Stimulated activated CD4-positive, alpha-beta T cell treated with anti-CD3 and anti-CD28 coated beads, TNF-alpha, amount 100 ng/mL, for 4 hours (primary cell): ENCODE measurements at places on chromosomes 7 and 10.

GRCh38 chr7:112467867-112468266 lies 12.9 kb upstream of the LSMEM1 start:
- no peak for DNase-seq

DNA sequence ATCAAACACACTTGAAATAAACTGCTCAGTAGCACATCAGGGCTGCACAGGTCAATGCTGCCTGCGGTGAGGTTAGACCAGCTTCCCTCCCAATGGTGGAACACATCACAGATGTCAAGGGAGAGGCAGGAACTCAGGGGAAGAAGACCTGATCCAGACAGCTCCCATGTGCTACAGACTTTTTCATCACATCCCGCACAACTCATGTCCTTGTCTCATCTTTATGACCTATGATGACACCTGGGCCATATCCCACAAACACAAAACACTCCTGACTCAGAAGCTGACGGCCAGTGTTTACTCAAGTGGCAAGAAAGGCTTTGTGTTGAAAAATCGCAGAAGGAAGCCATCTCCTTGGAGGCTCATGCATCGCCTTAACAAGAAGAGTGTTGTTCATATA lies 91.6 kb downstream of the HTR5A start:
- DNase-seq, result no peak

GRCh38 chr7:75743455-75743859 lies 4.7 kb upstream of the HIP1 start:
- no peak for DNase-seq

DNA sequence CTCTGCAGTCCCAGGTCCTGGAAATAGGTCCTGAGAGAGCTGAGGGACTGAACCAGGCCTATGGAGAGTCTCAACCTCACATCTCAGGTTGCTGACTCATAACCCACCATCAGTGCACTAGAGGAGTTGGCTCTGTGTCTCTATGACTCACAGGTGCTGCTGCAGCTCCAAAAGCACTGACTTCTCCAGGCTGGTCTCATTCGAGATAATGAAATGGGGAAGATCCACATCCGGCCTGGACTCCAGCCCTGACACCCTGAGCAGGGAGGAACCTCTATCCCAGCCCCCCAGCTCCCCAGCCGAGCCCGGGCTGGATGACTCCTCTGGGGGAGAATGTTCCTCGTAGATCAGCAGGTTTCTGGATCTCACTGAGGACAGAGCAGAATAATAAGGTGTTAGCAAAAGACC lies 35.5 kb upstream of the DGKI start:
- DNase-seq, result no peak

DNA sequence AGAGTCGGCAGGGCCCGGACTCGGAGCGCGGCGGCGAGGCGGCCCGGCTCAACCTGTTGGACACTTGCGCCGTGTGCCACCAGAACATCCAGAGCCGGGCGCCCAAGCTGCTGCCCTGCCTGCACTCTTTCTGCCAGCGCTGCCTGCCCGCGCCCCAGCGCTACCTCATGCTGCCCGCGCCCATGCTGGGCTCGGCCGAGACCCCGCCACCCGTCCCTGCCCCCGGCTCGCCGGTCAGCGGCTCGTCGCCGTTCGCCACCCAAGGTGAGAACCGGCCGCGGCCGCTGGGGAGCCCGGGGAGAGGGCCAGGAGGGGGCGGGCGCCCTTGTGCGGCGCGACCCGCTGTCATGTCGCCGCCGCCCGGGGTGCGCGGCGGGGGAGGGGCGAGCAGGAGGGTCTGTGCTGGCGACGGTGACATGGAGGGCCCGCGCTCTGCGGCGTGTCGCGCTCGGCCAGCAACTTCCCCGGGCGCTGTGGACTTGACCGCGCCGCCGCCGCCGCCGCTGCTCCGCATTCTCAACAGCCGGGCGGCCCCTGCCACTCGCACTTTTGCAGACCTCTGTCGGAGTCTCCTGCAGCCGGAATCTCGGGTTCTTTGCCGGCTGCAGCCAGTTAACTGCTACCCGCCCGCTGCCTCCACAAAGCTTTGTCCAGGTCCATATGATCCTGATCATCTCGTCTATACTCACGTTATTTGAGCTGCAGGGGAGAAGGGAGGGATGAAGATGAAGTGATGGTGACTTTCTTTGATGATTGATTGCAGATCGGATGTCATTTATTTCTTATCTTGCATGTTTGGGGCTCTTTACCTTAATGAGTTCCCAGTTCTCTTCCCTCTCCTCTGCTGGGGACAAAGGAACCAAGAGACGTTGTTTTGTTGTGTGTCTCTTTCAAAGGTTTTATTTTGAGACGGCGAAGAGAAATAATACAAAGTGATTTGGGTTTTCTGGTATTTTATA lies 869 bp downstream of the TRIM24 start:
- peak; percentile 31 for DNase-seq

DNA sequence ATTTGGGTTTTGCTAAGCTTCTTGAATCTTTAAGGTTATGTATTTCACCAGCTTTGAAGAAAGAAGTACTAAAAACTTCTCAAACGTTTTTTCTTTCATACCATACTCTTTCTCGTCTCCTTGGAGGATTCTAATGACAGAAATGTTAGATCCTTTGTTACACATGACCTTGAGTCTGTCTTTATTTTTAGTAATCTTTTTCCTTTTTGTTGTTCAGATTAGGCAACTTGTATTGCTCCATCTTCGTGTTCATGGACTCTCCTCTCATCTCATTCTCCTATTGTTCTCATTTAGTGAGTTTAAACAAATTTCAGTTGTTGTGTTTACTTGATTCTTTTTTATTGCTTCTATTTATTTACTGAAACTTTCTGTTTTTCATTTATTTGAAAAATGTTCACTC lies 73.7 kb downstream of the WDFY4 start:
- DNase-seq, result no peak

DNA sequence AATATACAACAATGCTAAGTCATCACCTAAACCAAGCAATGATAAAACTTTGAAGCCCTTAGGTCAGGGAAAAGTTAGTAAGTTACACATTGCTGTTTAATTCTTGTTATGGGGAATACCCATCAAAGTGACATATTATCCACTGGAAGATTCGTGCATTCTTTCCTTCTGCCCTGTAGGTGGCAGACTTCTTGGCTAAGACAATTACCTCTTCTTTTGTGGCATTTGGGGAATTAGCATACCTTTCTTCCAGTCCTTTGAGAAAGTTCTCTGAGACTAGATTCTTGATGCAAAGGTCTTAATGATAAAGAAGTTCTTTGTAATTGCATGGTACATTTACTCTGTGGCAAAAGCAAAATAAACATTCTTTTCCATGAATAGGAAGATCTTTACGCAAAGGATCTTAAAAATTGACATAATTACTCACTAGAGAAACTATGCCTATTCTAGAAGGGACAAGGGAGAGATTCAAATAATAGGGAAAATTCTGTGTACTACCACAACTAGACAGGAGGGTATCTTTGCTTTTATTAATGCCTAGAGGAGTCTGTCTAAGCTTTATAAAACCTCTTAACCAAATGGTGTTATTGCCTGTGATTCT lies 395.9 kb downstream of the GRM8 start:
- no peak for DNase-seq

- DNase-seq, result no peak
Observed at GRCh38 chr7:151320263-151320845, 21.3 kb upstream of the NUB1 start.

GRCh38 chr10:84765656-84766055 lies 437.3 kb downstream of the CCSER2 start:
- no peak for DNase-seq

DNA sequence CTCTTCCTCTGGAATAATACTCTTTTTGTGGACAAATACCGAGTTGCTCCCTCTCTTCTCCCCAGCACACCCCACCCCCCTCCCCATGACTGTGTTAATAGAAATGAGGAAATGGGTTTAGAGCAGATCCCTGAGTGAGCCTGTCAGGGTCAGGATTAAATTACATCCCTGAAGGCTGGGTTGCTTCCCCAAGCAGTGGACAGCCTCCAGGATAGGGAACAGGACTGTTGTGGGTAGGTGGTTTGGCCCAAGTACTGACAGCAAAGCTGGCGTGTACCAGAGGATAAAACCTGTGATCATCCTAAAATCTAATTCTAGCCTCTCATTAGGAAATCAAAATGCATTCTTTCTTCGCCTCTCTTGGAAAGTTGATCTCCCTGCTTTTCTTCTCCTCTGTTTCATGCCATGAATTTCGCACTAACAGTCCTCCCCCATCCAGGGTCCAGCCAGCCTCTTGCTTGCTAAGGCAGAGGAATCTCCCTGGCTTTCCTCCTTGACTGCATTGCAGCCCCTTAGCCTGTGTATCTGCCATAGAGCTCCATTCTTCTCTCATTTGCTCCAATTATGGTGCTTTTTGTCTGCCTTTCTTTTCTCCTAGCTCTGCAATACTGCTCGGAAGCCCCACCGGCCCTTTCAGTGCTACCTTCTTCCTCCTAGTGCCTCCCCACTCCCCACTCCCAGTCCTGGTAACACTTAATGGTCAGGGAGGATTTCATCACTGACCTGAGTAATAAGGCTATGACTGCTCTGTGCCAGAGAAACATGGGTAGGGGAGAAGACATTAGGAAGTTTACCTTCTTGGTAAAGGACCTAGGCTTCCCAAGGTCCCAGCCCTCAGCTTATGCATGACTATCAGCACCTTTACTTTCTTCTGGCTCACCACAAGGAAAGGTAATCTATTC lies 8.4 kb downstream of the LRRC4 start:
- no peak for DNase-seq

GRCh38 chr7:2637505-2638223 lies 5.9 kb downstream of the TTYH3 start:
- no peak for DNase-seq

- no peak for DNase-seq
Observed at GRCh38 chr10:77160679-77161078, 476.9 kb downstream of the KCNMA1 start.

- no peak for DNase-seq
Observed at GRCh38 chr10:27663621-27664020, 82.0 kb downstream of the MKX start.

DNA sequence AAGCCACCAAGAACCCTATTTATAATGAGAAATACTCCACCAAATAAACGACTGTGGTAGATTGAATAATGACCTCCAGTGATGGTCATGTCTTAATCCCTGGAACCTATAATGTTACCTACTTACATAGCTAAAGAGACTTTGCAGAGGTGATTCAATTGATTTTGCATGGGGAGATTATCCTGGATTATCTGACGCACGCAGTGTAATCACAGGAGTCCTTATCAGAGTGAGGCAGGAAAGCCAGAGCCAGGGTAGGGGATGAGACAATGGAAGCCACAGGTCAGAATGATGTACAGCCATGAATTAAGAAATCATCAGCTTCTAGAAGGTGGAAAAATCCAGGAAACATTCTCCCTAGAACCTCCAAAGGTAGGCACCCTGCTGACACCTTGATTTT lies 286.4 kb upstream of the SP4 start:
- no peak for DNase-seq

GRCh38 chr10:121845044-121845784 lies 82.6 kb downstream of the ATE1 start:
- no peak for DNase-seq

DNA sequence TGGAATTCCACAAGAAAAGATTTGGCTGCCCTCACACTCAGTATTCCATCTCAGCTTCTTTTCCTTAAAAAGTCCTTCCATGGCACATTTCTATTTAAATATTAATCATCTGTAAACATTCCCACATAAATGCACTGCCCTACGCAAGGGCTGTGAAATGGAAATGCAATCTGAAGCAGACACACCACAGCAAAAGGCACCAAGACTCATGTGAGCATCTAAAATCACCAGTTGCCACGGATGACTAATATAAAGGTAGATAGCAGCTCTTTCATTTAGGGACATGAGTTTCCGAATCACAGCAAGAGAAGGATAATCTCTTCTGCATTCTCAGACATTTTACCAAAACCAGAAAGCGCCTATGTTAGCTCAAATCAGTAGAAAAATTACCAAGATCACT lies 31.6 kb downstream of the COA1 start:
- DNase-seq, result no peak

DNA sequence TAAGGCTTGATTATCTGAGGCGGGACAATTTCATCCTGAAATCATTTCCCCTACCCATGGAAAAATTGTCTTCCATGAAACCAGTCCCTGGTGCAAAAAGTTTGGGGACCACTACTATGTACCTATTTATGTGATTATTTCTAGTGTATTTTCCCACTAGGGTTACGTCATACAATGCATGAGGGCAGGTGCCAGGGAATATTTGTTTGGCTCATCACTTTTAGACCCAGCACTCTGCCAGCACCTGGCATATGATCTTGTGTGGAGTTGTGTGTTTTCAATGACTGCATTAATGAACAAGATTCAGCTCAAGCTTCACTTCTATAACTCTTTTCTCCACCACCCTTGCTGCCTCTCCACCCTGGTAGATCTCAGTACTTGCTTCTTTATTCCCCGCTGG lies 73.3 kb upstream of the TNKS2 start:
- no peak for DNase-seq

DNA sequence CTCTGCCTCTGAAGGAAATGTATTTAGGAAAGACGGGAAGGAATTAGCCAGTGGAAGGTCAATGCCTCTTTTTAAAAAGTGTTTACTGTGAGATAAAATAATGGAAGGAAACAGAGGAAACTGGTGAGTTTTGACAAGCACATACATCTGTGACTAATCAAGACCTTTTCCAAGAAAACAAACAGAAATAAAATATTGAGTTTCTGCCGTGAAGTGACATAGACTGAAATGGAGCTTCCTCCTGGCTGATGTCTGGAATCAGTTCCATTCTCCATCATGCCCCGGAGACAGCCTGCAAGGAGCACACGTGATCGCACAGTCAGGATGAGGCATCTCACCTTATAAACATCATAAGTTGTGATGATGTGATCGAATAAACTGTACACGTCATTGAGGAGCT lies 30.7 kb downstream of the TECTB start:
- DNase-seq, result no peak

- no peak for DNase-seq
Observed at GRCh38 chr10:77101341-77101740, 536.3 kb downstream of the KCNMA1 start.

DNA sequence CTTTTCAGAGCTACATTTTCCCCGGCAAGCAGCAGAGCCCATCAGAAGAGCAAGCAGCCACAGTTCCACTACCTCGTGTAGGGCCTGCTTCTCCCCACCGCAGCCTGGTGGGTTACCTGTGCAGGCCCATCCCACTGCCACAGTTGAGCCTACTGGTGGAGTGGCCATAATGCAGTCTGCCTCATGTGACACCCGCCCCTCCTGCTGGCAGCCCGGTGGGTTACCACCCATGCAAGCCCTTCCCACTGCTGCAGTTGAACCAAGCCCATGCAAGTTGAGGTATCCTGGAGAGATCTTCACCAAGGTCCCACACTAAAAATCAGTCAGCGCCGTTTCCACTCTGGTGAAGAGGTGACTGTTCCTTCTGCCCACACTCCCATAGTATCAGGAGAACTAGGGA lies 32.1 kb upstream of the CNNM1 start:
- DNase-seq, result no peak

DNA sequence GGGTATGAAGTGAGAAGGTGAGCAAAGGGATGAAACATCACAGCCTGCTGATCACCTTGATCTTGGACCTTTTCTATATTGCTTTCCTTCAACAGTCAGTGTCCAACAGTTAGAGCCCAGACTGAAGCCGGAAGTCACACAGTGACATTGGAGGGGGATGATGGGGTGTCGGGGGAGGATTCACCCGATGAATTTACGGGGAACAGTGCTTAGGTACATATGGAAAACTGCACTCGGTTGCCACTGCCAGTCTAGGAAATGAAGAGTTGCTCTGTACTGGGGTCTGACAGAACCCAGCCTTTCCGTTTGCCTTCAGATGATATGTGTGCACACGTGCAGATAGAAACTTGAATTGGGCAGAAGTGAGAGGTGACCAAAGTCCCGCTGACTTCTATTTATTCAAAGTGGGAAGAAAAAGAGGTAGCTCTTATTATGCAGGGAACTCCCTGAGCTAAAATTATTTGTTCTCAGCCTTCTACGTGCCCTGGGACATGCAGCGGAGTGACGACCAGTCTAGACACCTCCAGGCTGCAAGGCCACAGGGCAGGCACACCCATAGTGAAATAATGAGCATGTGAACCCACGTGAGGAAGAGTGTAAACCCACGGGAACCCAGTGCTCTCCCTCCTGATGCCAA lies 107.2 kb upstream of the INHBA start:
- no peak for DNase-seq
